ENCODE measurements at places on chromosomes 7 and 10.

- no peak for DNase-seq
These were observed 331.8 kb upstream of the PHYHIPL start for GRCh38 chr10:58844680-58845079.

GRCh38 chr7:29311314-29311713, 116.7 kb downstream of the CHN2 start:
- no peak for DNase-seq

DNA sequence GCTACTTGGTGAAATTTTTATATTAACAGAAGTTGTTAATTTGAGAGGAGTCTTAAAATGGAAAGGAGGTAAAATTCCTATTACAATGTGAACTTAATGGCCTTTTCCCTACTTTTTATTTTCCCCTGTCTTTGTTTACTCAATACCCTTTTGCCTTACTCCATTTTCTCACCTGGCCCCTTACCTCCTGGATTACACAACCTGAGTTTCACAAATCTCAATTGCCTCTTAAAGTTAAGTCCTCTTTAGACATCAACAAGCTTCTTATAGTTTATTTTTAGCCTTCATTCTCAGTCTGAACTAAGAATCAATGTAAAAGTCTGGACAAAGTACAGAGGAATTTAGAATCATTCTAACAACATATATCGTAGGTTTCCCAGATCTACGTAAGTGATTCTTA, 247.0 kb downstream of the PCDH15 start:
- no peak for DNase-seq

DNA sequence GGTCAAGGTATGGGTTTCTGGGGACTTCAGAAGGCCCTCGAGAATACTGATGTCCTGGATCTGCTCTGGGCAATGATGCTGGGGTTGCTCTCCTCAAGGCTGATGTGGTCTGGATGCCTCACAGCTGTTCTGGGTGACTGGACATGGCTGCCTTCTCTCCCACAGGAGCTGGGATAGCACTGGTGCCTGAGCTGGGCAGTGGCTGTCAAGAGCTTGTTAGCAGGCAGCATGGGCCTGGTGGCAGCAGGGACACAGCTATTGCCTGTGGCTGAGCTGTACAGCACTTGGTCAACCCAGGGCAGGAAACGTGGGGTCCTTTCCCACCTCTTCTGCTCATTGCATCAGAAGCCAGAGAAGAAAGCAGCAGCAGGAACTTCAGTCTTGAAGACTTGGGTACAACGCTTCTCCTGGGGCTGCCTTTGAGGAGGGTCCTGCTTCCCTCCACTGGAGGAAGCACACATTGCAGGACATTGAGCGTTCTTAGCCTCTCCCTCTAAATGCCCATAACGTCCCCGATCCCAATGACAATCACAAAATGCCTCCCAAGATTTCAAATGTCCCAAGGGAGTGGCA, 13.0 kb downstream of the ADCYAP1R1 start:
- DNase-seq = no peak

DNA sequence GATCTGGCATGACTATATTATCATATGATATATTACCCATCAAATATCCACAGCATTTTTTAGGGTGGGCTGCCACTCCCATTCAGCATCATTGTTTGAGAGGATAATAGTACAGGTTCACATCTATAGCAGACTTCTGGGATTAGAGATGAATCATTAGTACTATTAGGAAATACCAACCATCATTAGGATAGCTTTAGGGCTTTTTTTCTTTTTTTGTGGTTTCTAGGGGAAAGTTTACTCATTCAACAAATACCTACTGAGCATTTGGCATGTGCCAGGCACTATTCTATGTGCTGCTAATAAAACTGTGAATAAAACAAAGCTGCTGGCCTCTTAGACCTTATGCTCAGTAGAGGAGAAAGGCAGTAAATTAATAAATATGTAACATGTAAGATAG, 40.6 kb downstream of the NHLRC2 start:
- DNase-seq = peak; percentile 73

DNA sequence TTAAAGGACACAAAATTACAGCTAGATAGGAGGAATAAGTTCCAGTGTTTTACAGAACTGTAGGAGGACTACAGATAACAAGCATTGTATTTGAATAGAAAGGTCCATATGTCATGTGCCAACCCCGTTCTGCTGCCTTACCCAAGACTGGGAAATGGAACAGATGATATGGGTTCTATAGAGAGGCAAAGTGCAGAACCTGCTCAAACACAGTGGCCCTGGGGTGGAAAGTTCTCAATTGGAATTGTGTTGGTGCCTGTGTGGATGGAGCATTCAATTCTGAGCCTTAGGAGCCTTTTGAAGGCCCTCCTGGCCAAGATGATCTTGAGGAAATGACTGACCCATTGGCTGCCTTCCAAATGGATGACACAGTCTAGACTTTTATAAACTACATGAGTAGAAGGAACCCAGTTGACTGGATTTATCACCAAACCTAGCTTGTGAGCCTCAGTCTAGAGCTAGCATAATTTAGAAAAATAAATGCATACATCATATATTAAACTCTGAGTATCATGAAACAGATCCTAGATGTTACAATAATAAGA, 4.1 kb upstream of the PRSS1 start:
- DNase-seq = peak; percentile 14

GRCh38 chr7:143426479-143427142, 16.6 kb upstream of the TAS2R60 start:
- DNase-seq = no peak

DNA sequence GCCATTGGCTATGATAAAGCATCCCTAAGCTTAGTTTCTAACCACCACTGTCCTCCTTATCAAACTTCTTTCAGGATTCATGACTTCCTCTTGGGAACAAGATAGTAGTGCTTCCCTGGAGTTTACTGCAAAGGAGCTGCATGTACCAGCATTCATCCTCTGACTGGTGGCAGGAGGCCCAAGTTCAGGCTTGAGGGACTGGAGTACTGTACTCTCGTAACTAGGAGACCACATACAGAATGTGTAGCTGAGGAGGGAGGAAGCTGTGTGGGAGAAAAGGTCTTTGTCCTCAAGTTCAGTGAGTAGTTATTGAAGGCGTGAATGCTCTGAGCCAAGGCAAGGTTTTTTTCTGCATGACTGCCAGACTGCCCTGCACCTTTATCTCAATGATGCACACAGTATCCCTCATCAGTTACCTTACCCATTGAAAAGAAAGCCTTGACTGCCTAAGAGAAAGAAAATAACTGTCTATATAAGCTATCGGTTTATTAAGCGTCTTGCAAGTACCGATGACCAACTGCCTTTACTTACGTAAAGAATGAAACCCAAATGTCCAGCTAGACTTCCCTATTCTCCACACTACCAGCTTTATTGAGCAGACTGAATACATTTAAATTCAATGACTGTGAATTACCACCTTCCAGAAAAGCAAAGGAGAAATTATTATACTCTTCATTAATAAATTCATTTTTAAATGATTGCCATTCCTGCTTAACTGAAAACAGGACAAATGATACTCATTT, 12.8 kb downstream of the SCRN1 start:
- no peak for DNase-seq

GRCh38 chr7:29285444-29285793, 90.8 kb downstream of the CHN2 start:
- peak; percentile 45 for DNase-seq

DNA sequence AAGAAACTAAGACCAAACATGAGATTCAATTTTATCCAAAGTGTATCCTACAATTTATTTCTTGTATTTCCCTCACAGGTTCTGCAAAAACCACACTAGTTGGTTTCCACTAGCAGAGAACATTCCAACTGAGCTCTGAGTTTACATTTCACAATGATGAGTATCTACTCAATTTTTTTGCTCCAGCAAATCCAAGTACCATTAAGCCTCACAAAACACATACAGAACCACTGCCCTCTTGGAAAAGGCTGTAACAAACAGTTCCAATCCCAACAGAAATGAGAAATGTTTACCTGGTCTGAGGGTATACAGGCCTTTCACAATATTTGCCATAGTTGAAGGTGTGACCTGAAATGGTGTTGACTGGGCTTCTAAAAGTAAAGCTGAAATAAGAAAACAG, 59.9 kb downstream of the CACUL1 start:
- DNase-seq = peak; percentile 74

DNA sequence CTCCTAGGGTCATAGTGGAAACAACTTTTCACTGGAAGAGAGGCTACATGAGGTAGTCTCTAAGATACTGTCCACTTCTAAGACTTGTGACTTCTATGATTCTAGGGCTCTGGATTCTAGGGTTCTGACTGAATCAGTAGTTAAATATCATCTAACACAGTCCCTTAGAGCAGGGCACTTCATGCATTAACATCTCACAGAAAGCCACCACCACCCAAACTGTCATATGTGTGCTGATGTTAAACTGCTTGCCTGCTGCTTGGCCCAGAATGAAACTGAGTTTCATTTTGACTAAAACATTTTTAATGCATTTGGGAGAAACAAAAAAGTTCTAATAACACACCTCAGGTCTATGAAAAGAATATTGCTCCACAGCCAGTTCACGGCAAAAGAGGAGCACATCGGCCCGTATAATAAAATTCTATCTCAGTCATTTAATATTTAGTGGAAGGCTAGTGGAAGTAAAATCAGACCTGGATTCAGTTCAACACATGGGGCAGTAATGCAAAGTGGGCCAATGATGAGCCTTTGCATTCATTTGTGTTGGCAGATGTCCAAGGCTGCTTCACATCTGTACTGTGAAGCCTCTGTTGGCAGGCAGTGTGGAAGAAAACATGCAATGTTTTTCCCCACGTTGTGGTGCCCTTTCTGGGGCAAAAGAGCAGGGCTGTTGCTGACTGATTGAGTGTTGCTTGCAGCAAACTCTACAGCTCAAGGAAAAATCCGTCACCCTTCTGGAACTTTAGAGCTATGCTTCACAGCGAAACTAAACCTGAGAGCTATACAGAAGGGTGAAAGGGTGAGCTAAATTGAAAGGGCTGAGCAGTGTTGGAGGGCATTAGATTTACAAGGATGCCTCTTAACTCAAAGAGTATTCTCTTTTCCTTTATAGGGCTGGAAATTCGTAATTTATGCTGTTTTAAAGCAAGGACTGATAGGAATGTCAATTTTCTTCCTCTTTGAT, 33.5 kb upstream of the AUTS2 start:
- no peak for DNase-seq

- no peak for DNase-seq
These were observed 32.4 kb downstream of the CAMK2B start for GRCh38 chr7:44292876-44293560.

GRCh38 chr10:75540357-75540966, 109.0 kb downstream of the LRMDA start:
- no peak for DNase-seq

- no peak for DNase-seq
These were observed 418.7 kb downstream of the GATA3 start for GRCh38 chr10:8473205-8473604.

DNA sequence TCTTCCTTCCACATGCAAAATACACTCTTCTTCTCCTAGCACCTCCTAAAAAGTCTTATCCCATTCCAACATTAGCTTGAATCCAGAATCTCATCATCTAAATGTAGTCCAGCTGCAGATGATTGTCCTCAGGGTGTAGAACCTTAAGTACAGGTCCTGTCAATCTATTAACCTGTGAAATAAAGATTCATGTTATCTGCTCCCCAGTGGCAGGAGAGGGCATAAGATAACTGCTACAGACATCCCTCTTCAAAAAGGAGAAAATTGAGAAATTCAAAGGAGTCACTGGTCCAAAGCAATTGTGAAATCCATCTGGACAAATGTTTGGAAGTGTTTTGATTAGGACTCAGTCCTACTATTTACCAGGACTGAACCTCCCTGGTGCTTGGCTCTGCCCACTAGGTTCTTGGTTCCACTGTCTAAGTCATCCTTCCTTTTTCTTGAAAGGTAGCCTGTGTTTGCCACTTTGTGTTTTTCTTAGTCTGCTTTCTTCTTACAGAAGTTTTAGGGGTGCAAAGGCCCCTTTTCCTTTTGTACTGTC, 96.2 kb downstream of the ADD3 start:
- DNase-seq = peak; percentile 20

DNA sequence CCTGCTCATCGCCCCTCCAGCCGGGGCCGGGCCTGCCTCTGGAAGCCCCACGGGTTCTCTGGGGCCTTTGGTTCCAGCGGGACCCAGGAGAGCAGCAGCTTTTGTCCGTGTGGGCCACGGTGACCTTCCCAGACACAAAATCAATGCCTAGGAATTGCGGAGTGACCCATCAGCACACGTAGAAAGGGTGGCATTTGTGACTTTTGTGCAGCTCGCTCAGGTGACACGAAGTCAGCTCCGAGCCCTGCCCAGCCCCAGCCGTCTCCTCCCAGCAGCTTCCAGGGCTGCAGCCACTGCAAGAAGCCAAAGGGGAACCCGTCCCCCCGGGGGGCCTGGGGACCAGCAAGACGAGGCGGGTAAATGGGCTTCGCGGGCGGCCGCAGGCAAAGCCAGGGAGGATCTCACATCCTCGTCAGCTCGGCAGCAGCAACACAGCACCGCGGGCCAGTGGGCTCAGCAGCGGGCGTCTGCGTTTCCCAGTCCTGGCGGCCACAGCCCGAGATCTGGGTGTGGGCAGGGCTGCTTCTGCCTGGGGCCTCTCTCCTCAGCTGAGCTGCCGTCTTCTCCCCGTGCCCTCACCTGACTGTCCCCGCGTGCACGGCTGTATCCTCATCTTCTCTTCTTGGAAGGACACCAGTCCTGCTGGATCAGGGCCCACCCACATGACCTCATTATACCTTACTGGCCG, 88.5 kb downstream of the PAXIP1 start:
- no peak for DNase-seq

GRCh38 chr7:155053002-155053401, 17.1 kb upstream of the HTR5A start:
- DNase-seq = no peak

DNA sequence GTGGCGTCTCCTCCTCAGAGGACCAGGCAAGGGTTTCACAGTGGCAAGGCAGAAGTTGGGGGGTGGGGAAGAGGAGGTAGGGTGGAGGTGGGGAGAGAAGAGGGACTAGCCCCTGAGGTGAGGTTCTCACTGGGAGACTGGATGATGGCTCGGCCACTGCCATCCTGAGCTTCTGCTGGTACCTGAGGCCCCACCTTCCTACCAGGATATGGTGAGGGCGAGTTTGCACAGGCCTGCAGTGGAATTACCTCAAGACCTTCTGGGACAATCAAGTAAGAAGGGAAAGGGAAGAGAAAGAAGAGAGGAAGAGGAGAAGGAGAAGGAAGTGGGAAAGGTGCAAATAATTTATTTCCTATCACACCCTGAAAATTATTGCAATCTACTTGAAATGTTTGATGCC, 111.8 kb upstream of the GDF10 start:
- no peak for DNase-seq

- no peak for DNase-seq
These were observed 40.6 kb downstream of the ZNF438 start for GRCh38 chr10:30990971-30991646.

GRCh38 chr7:158805414-158805813, 23.9 kb downstream of the ESYT2 start:
- DNase-seq = no peak

GRCh38 chr10:45470098-45471012, 96.3 kb downstream of the ALOX5 start:
- peak; percentile 8 for DNase-seq

- no peak for DNase-seq
These were observed 244.4 kb downstream of the TNS3 start for GRCh38 chr7:47337531-47337930.

Measured in foreskin fibroblast (primary cell).